ENCODE measurements at places on chromosomes 16 and 17.

DNA sequence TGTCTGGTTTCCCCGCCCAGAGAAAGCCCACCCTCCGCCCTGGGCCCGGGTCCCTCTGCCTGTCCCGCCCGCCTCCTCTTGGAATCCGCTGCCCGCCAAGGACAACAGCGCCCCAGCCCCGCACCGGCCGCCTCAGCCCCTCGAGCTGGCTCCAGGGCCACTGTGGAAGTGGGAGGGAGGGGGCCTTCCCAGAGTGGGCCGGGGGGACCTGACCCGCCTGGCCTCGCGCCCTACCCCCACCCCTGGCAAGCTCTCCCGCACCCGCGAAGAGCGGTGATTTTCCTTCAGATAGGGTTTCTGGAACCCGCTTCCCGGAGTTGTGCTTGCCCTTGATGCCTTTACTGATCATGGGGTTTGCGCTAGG is 2.3 kb upstream of the CBX8 start:
- DNase-seq, result no peak

DNA sequence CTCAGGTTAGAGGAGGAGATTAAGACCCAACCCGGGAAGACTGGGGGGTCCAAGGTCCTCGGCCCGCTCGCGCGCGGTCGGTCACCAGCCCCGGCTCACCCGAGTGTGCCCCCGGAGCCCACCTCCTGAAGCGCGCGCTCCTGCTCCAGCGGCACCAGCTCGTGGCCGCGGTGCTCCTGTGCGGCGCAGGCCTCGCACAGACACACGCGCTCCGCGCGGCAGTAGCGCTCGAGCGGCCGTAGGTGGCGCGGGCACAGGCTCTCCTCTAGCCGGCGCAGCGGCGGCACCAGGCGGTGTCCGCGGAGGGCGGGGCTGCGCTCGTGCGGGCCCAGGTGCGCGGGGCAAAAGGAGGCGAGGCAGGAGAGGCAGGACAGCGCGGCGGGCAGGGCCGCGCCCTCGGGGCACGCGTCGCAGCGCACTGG is 618 bp downstream of the TRIM47 start:
- peak; percentile 27 for DNase-seq

DNA sequence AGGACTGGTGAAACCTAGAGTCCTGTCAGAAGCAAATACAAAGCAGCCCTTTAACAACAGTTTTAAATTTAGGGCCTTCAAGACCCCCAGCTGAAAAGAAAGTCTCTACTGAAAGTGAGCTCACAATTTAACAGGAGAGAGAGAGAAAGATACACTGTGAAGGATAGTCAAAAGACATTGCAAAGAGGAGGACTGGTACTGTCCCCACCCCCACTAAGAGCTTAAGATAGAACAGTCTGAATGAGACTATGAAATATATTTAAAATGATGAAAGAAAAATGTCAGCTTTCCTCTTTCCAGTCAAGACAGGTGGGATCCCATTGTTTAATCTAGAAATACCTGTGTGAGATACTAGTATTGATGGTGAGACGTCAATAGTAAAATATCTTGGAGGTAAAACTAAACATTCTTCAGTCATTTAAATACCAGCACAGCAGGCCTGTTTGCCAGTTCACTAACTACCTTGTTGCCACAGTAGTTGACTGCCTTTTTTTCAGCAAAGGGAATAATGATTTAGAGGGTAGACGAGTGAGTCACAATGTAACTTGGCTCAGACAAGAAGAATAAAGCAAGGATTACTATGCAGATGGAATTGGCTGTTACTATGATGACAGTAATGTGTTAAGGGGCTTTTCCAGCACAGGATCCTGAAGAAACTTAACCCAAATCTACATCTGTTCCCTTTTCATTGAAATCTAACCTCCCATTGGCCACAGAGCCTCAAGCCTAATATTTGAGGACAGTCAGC is 47.2 kb upstream of the RASL10B start:
- no peak for DNase-seq

DNA sequence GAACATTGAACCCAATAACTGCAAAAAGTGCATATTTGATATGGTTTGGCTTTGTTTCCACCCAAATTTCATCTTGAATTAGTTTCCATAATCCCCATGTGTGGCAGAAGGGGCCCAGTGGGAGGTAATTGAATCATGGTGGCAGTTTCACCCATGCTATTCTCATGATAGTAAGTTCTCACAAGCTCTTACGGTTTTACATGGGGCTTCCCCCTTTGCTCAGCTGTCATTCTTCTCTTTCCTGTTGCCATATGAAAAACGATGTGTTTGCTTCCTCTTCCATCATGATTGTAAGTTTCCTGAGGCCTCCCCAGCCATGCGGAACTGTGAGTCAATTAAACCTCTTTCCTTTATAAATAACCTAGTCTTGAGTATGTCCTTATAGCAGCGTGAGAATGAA is 127.6 kb downstream of the CHD9NB start:
- DNase-seq, result no peak

DNA sequence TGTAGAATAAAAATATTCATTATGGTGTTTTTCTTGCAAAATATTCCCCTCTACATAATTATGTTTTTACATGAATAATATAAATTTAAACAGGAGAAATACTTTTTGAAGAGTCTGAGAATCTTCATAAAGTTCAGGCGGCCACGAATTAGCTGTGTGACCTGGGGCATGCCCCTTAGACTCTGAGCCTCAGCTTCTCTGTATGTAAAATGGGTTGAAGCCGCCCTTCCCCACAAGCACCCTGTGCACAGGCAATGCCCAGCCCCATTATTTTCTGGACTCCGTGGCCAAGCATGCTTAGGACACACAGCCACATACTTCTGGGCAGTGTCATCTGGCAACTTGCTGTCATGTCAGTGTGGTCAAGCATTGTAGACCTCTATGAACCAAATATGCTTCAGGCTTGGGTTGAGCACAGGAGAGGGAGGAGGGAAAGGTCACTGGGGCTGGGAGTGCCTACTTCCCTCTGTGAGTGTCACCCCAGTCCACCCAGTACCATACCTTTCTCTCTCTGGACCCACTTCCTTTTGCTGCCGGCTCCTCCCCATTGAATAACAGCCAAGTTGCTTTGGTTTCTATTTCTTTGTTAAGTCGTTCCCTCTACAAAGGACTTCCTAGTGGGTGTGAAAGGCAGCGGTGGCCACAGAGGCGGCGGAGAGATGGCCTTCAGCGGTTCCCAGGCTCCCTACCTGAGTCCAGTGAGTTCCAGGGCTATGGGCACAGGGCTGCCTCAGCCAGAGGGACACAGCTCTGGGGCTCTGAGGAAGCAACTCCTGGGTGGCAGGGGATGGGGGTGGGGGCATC is at the start of gene LGALS9:
Gene LGALS9, plus strand, starts transcription at position 582 of the 804 bp plus-strand sequence. Its CDS starts 78 bp downstream, at position 660.
- no peak for DNase-seq
